ENCODE measurements at places on chromosomes 1 and 21.

DNA sequence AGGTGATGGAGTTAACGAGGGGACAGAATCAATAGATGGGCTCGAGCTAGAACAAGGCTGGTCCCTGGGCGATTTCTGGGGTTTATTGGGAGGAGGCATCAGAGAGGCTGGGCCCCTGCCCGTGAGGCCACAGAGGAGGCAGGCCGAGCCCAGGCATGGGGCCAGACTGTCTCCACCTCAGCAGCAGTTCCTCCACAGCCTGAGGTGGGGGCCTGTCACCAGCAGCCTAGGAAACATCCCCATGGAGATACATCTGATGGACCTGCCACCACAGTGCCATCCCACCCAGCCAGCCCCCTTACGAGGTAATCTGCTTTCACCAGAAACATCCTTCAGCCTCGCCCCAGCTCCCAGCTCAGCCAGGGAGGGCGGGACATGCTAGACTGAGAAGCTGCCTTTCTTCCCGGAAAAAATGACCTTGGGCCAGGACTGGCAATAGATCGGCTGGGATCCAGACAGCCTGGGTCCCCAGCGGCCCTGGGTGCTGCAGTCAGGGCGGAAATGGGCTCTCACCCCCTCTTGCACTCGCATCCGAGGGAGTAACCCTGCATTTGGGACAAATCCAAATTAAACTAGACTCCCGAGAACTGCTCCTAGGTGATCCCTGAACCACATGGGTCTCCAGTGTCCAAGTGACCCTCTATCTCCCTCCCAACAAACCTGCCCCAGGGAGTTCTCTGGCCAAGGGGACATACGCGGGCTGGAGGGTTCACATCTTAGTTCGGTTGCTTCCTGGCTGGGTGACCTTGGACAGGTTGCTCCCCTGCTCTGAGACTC lies 10.0 kb upstream of the EPHA8 start:
- H3K4me1 ChIP-seq = peaks cover 11% of the 10 kb centered on the region
- H3K36me3 ChIP-seq = no peaks in the 10 kb centered on the region
- no peak for DNase-seq
- no peaks in the 10 kb centered on the region for H3K27me3 ChIP-seq
- H3K4me3 ChIP-seq = no peak overlapping the region

- DNase-seq = no peak
- H3K27ac ChIP-seq = no peak overlapping the region
- H3K4me1 ChIP-seq = no peaks in the 10 kb centered on the region
- no peaks in the 10 kb centered on the region for H3K36me3 ChIP-seq
Observed at GRCh38 chr1:92404661-92405060, 82.1 kb downstream of the GFI1 start.

DNA sequence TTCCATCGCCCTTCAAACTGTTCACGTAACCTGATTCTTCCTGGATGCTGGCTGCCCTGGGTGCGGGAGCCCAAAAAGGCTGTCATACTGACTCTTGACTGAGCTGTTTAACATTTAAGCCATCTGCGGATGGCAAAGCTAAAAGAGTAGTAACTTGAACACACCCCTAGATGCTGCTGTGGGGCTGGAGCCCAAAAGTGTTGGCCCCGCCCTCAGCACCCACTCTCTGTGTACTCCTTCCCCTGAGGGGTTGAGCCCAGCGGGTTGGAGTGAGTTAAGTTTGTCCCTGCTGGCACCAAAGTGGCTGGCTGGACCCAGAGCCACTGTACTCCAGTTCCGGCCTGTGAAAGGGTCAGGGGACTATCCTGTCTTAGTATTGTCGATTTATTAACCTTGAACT lies 640.6 kb downstream of the PTPRU start:
- no peaks in the 10 kb centered on the region for H3K27me3 ChIP-seq
- peak; percentile 31 for DNase-seq

DNA sequence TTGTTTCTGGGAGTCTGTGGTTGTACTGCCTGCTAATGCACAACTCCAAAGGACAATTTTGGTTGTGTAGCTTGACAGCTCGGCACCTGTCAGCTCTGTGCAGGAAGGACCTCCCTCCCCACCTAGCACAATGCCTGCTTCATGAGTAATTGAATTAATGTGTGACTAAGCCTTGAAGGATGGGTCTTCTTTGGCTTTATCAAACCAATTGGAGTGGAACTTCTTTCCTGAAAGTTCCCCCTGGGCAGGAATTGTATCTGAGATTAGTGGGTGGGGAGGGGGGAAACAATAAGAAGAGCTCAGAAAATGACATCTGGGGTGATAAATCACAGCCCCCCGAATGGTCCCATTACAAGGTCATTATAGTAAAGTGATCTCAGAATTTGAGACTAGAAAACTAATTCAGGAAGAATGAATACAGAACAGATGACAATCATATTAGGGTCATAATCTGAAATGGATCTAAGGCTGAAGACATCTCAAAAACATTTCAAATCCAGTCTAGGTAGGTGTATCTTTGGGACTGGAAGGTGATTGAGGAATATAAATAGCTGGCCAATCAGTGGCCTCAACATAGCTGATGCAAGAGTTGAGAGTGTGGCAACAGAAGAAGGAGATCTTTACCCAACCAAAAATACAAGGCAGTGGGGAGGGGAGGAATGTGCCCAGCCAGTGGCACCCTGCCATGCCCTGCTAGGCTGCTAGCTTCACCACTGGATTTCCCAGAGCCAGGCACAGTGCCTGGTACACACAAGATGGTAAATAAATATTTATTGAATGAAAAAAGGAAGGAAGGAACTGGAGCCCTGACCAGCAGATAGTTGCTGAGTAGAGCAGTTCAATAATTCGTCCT lies 10.1 kb upstream of the SESN2 start:
- H3K27ac ChIP-seq = no peak overlapping the region
- H3K27me3 ChIP-seq = no peaks in the 10 kb centered on the region
- no peaks in the 10 kb centered on the region for H3K36me3 ChIP-seq

DNA sequence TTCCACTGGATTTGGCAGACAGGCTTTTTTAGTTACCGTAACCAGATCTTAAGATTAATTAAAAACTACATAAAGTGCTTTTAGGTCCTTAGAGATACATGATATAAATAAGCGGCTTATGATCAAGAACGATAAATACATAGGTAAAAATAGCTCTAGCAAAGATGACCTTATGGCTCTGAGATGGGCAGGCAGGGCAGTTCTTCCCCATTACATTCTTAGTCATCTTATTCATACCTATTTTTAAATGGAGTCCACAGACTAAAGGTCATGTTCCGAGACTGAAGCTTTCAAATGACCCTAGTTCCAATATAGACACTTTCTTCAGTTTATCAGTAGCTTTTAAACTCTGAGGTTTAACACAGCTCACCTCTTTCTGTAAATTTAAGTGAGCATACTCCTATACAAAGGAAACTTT lies 4.3 kb downstream of the MCL1 start:
- no peaks in the 10 kb centered on the region for H3K4me1 ChIP-seq
- no peak overlapping the region for H3K27ac ChIP-seq
- peaks cover 9% of the 10 kb centered on the region for H3K36me3 ChIP-seq
- no peaks in the 10 kb centered on the region for H3K27me3 ChIP-seq
- DNase-seq = no peak

All from iPS DF 6.9 (cell line).